ENCODE measurements at places on chromosomes 4 and X.

DNA sequence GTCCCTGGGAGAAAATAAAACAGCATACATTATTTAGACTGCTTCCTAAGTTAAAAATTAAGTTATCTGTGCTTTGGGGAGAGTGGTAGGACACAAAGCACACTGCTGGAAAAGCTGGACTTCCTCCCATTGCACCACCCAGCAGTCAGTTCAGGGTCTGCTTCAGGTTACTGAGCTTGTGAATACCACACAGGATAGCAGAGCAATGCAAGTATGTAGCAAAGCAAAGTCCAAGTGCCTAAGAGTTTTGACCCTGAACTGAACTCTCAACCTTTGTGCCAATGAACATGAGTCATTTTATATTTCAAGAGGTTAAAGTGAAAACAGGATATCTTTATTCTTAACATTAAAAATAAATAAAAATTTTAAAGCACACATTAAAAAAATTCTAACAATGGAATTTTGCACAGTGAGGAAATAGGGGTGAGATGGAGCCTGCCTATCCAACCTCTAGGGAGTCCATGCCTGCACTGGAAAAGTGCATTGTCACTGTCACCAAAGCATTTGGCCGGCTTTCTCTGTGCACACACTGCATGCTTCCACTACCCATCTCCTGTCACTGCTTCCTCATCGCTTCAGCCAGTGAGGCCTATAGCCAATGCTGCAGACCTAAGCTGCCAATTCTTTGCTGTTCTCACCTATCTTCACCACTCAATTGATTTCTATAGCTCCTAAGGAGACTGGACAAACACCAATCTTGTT, 50.9 kb downstream of the ABCG2 start:
- DNase-seq, result no peak

DNA sequence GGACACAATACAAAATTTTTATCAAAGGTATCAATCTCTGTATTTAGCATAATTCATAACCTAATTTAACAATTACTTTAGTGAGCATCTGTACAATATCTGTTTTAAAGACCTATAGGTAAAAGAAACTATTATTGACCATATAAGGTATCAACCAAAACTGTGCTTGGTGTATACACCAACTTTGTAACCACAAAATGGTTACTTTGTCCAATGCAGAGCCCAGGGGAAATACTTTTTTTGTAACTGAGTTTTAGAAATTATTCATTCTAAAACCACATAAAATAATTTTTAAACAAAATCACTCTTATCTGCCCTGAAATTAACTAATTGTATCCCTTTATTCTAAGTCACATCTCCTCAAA, 5.0 kb downstream of the CXXC4 start:
- no peak for DNase-seq

DNA sequence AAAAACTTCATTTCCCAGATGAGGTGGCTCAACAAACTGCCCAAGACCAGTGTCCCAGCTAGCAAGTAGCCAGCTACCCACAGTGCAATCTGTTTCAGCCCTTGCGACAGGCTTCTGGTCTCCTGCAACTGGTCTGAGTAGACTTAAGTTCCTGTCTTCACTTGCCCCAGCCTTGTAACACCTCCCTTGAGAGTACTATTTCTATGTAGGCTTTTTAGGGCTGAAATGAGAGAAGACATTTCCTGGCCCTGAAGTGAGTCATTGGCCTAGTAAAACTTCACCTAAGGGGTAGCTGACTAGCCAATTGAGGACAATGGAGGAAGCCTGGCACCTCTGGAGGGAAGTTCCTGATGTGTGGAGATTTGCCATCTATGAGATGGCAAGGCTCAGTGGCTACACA, 80.1 kb upstream of the STIM2 start:
- DNase-seq, result no peak

- no peak for DNase-seq
These were observed 470.5 kb downstream of the PCDH7 start for GRCh38 chr4:31190671-31191070.

DNA sequence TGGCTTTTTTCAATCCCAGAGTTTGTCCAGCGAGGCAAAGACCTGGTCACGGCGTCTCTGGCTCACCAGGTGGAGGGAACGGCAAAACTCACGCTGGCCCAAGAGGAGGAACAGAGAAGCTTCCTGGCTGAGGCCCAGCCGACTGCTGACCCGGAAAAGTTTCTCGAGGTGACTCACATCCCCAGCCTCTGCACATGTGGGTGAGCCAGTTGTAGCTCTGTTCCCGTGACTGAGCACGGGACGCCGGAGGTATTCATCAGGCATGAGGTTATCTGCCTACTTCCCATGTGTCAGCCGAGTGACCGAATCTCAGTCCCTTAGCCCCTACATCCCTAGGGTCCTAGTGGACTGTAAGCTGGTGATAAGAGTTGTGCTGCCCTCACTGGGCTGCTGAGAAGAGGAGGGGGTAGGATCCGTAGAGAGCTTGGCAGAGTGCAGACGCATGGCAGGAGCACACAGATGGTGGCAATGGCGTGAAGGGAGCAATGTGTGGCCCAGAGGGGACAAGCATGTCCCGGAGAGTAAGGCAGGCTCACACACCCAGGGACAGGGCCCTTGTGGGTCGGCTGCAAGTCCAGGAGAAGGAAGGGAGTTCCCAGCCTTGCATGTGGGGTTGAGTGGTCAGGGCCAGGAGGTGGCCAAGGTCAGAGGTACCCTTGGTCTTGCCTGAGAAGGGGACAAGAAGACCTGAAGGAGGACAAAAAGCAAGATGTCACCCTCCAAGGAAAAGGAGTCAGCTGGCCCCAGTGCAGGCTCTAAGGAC, 42.9 kb downstream of the EVC start:
- no peak for DNase-seq

DNA sequence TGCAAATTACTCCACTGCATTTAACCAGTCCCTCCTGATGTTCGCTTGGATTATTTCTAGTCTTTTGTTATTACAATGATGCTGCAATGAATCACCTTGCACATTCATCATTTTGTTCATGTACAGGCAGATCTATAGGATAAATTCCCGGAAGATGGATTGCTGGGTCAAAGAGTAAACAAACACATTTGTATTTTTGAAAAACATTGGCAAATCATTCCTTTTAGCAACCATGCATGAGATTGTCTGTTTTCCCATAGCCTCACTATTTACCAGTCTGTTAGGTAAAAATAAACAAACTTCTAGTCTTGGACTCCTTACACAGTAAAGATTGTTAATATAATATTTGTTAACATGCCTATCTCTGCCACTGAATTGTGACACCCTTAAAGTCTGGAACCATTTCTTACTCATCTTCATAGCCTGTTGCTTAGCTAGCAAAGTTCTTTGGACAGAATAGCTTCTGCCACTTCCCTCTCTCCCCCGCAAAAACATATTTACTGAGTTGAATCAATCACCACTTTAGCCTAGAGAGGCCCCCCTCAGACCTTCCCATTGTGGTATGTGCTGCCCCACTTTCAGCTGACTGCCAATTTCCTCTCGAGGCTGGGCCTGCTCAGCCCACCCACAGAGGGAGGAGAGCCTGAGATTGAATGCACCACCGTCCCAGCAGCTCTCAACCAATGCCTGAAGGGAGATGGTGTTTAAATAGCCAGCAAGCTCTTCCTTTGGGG, 108.4 kb upstream of the ATXN3L start:
- DNase-seq, result no peak

GRCh38 chrX:139762400-139763183, 54.6 kb upstream of the MCF2 start:
- DNase-seq, result no peak

GRCh38 chr4:185379326-185380295, 16.1 kb downstream of the LRP2BP start:
- DNase-seq, result no peak

DNA sequence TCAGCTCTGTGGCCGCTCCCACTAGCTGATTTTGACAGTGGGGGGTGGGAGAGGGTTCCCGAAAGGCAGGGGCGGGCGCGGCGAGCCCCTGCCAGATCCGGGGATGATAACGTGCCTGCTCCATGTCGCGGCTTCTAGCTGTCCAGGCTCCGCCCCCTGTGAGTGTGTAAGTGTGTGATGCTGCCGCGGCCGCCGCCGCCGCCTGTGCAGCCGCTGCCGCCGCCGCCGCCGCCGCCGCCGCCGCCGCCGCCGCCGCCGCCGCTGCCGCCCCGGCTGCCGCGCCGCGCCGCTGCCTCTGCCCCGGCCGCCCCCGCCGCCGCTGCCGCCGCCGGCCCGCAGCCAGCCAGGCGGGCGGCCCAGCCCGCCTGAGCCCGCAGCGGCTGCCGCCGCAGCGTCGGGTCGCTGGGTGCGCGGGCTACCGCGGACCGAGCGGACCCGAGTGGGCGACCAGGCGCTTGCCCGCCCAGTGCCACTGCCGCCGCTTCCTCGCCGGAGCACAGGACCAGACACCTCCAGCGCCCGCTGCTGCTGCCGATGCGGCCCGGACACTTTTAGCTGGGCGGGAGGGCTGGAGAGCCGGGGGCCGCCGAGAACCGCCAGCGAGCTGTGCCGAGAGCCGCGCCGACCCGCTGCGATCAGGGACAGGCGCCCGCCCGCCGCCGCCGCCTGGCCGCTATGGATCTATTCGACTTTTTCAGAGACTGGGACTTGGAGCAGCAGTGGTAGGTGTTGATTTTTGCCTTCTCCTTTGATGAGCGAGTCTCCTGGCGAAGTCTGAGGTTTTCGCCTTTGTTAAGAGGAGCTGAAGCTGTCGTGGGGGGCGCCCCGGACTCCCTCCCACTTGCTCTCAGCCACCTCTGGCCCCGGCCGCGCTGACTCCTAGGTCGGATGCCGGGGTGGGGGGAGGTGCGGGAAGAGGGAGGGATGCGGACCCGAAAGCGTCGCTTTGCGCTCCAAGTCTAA, at the start of gene AFF2:
Gene AFF2 (plus strand): TSS at position 195 of the 963 bp plus-strand sequence. CDS start 481 bp downstream, at position 676.
- peak; percentile 6 for DNase-seq

DNA sequence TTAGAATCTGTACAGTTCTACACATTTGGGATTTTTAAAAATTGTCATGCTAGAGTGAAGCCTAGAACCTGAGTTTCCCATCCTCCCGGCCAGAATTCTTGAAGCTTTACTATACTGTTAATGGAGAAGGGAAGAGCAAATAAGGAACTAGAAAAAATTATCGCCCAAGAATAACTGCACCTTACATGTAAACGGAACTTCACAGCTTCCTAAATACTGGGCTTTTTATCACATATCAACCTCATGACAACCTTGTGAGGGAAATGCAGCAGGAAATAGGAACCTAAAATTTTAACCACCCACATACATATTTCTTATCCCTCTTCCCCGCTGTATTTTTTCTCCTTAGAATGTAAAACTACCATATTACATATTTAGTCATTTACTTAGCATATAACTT, 19.3 kb downstream of the ARHGEF9 start:
- DNase-seq, result no peak

- DNase-seq, result no peak
These were observed 17.4 kb downstream of the ARHGEF38 start for GRCh38 chr4:105569866-105570236.

DNA sequence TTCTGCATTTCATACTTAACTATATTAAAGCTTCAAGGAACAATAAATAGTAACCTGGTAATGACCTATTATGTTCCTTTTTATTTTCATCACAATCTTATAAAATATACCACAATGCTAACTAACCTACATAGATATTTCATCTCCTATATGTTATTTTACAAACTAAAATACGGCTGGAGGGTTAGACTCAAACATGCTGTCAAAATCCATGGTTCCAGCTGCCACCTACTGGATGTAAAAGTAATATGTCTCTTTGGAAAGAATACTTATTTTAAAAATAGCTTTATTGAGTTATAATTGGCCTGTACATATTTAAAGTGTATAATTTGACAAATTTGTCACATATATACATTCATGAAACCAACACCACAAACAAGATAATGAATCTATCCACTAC, 15.0 kb downstream of the RGN start:
- DNase-seq, result no peak

GRCh38 chr4:99120501-99120900, 23.6 kb downstream of the ADH4 start:
- no peak for DNase-seq

GRCh38 chrX:63250253-63250868, 100.8 kb downstream of the SPIN4 start:
- DNase-seq, result peak; percentile 18

GRCh38 chrX:136146614-136147314, 569 bp upstream of the FHL1 start:
- DNase-seq, result no peak

DNA sequence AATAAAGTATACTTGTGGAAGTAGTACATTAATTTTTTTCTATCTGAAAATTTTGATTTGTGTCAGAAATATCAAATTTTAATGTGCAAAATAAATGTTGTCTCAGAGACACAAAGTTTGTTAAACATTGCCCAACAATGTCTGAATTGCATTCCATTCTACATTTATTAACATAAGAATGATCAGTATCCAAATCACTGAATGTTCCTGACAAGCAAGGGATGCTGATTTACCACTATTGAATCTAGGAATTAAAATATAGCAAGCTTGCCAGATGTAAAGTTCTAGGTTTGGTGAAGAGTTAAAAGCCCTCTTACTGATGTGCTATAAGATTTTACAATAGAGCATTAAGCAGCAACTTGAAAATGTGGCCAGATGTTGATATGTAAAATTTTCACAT, 489.2 kb upstream of the CTSO start:
- DNase-seq, result no peak

- DNase-seq, result no peak
These were observed 1.7 kb downstream of the PPP2R2C start for GRCh38 chr4:6470502-6471306.

GRCh38 chr4:183411291-183411861, 33.1 kb upstream of the CDKN2AIP start:
- DNase-seq, result no peak

DNA sequence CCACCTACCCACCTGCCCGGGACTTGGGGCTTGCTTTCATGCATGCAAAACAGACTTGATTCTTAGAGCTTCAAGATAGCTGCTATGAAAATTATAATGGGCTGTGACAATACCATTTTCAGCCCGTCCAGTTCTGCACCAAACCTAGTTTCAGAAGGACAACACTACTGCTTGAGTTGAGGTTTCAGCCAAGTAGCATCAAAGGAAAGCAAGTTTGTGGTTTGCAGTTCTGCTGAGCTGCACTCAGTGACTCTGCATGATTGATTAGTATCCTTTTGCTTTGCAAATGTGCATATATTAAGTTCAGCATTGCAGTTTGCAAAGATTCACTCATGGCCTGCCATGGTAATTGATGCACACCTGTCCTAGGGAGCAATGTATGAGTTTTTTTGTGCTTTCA, 442.7 kb downstream of the RPA4 start:
- no peak for DNase-seq
